ENCODE measurements at places on chromosomes 1 and 21.

DNA sequence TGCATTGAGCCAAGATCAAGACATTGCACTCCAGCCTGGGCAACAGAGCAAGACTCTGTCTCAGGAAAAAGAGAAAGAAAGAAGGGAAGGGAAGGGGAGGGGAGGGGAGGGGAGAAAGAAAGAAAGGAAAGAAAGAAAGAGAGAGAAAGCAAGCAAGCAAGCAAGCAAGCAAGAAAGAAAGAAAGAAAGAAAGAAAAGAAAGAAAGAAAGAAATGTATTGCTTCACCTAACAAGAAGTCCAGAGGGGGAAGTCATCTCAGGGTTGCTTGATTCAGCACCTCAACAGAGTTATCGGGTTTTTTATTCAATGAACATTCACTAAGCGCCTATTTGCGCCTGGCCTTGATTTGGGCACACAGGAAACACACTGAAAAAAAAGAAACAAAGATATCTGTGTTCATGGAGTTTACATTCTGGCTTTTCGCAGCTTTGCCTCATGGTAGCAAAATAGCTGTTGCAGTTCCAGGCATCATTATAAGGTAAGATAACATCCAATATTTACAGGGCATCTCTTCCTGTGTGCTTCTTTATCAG, 8.2 kb upstream of the RCSD1 start:
- no peak for DNase-seq

DNA sequence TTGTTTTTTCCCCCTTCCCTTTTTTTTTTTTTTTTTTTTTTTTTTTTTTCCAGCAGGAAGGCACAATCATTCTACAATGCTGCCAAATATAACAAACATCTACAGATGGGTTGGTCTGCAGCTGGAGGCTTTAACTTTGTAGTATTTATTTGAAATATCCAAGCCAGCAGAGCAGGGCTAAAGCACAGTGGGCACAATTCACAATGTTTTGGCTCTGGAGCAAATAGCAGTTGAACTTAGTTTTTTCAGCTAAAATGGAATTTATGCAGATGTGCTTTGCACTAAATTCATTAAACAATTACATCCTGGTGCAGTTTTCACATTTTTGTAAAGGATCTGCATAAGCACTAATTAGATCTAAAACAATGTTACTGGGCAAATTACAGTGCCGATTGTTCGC, 39.8 kb upstream of the ZBTB18 start:
- DNase-seq = no peak

GRCh38 chr1:42231253-42231652, 66.7 kb upstream of the GUCA2A start:
- DNase-seq = no peak

GRCh38 chr1:34858901-34859445, 576 bp downstream of the SMIM12 start:
- no peak for DNase-seq

DNA sequence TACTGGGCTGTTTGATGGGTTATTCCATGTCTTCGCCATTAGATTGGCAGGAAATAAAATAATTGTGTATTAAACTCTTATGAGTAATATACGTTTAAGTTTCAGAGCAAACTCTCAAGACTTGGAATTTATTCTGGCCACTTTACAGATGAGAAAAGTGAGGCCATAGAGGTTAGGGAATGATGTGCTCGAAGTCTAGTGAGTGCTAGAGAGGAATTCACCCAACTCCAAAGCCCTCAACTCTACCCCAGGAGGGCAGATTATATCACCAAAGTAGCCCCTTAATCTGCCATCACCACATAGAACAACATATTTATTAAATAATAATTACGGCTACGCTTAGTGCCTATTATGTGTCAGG, 440 bp upstream of the MUL1 start:
- DNase-seq = no peak

DNA sequence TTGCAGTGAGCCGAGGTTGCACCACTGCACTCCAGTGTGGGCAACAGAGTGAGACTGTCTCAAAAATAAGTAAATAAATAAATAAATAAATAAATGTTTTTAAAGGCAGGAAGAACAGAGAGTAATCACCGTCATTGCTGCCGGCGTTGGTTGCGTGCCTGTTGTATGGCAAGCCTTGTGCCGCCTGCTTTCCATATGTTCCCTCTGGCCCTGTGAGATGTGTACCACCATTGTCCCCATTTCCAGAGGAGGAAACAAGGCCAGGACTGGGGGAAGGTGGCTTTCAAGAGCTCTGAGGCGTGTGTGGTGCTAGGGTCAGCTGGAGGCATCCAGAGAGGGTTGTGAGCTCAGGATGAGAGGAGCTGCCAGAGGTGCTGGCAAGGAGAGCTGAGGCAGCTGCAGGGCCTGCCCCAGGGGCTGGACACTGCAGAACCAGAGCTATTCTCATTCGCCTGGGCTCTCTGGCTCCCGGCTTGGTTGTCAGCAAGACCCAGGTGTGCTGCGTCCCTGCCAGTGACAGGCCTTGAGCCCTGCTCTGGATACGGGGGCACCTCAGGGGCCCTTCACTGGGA, 5.2 kb upstream of the MARCKSL1 start:
- no peak for DNase-seq

GRCh38 chr1:91846007-91846638, 39.8 kb downstream of the TGFBR3 start:
- peak; percentile 66 for DNase-seq

DNA sequence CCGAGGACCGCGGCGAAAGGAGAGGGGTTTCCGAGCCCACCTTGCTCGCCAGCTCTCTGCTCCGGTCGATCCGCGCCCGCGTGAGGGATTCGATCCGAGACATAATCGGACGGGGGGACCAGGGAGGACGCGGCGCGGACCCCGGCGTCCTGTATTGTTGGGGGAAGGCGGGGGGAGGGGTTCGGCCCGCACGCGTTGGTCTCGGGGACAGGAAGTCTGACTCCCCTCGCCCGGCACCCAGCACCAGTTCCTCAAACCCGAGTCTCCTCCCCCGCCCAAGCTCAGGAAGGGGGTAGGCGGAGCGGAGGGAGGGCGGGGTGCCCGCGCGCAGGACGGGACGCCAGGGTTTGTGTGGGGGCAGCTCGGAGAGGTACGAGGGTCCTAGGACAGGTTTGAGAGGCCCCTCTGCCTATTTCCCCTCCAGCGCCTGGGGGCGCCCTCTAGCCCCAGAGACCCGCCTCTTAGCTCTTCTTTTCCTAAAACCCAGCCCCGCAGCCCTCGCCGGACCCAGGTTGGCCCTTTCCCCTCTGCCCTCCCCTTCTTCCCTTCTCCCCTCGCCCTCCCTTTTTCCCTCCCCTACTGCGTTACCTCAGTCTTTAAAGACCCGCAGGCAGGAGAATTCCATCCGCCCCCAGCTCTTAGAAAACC, at the start of gene ARHGEF2:
TSS of gene ARHGEF2 (minus strand) at position 223 of the 648 bp plus-strand sequence. CDS start at position 103, 120 bp downstream.
- peak; percentile 70 for DNase-seq

DNA sequence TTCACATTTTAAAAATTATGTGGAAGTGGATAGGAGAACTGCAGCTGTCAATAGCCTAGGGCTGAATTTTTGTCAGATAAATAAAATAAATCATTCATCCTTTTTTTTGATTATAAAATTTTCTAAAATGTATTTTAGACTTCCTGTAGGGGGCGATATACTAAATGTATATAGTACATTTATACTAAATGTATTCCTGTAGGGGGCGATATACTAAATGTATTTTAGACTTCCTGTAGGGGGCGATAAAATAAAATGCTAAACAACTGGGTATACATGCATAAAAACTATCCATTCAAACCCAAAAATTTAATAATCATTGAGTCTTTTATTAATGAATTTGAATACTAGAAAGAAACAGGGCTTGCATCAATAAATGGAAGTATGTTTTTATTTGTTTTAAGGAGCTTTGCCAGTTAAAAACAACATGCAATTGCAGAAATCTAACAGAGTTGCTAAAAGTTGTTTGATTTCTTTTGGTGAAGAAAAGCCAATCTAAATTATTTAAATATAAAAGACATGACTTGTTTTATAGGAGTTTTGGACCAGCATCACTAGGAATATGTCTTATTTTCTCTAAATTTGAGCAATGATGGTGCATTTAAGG, 31.4 kb downstream of the CLCA1 start:
- DNase-seq = no peak

- DNase-seq = no peak
These were observed 6.1 kb downstream of the C1orf167 start for GRCh38 chr1:11767922-11768704.

DNA sequence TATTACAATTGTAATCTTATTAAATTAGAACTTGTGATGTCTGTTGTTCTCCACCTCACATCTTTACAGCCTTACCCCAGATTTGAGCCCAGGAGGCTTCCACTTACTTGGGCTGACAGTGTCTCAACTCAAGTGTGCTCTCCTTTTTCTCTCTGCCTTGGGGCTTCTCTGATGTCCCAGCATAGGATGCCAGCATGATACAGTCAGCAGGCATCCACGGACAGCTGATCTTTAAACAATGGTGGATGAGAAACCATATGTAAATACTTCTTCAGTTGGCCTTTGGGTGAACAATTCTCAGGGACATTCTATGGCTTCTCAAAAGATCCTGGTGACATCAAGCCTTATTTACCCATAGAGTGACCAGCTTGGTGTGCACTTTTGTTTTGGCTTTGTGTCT, 107.6 kb upstream of the GORAB start:
- no peak for DNase-seq

DNA sequence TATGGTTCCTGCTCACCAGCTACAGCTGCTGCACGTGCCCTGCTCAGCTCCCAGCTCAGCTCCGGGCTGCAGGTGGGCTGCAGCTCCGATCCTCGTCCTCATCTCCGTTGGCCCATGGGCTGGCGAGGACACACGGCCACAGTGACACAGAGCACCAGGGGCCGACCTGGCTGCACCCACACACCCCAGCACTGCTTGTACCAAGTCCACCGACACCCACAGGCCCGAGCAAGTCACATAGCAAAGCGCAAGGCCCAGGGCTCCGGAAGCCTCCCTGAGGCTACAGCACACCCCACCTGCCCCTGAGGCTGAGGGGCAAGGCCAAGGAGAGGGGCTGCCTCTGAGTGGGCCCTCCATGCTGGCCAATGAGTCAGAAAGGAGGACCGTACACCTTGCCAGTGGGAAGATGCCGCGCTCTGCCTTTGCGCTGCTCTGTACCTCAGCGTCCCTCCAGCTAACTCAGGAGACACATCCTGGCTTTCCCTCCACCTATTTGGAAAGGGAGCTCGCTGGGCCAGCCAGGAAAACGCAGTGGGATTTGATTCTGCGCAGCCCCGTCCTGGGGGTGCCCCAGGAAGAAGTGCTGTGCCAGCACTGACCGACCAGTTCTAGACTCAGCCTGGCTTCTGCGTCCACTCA, 124.8 kb downstream of the SIK1 start:
- no peak for DNase-seq

Measured in body of pancreas (tissue), 4 donors.